ENCODE measurements at places on chromosomes 6 and 20.

DNA sequence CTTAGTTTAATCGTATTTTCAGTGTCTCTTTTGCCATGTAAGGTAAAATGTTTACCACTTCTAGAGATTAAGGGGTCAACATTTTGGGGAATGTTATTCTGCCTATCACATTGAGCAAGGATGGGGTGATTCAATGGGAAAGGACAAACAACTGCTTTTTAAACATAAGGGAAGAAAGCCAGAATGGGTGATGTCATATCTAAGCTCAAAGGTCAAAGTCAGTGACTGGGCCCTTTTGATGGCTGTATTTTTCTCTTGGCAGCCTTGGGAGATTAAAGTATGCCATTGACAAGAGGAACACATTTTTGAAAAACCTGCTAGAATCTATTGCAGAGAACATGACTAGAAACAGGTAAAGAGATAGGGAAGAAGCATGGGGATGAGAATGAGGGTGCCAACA, 477.3 kb upstream of the IRAK1BP1 start:
- DNase-seq: no peak

DNA sequence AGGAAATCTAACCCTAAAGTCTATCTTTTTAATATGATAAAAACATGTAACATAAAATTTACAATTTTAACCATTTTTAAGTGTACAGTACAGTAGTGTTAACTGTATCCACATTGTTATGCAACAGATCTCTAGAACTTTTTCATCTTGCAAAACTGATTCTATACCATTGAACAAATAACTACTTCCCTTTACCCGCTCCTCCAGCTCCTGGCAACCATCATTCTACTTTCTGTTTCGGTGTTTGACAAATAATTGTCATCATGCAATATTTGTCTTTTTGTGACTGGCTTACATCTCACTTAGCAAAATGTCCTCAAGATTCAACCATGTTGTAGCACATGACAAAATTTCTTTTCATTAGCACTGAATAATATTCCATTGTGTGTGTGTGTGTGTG, 203.2 kb downstream of the SIM1 start:
- DNase-seq: no peak

- DNase-seq: no peak
These were observed 156.1 kb downstream of the UBE3D start for GRCh38 chr6:82909551-82909950.

DNA sequence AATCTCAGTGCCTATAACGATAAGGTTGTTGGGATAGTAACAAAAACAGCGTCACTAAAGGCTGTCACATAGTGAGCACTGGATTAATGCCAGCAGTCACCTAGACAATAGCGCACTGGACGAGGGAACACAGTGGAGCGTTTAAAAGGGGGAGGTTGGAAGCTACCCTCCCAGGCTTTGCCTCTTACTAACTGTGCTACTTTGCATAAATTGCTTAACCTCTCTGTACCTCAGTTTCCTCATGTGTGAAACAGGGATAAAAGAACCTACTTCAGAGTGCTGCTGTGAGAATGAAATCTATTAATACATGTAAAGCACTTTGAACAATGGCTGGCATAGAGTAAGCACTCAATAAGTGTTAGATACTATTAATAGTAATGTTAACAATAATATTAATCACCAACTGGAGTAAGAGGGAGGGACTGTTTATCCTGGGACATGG, 10.5 kb downstream of the BCL2L1 start:
- DNase-seq: no peak

DNA sequence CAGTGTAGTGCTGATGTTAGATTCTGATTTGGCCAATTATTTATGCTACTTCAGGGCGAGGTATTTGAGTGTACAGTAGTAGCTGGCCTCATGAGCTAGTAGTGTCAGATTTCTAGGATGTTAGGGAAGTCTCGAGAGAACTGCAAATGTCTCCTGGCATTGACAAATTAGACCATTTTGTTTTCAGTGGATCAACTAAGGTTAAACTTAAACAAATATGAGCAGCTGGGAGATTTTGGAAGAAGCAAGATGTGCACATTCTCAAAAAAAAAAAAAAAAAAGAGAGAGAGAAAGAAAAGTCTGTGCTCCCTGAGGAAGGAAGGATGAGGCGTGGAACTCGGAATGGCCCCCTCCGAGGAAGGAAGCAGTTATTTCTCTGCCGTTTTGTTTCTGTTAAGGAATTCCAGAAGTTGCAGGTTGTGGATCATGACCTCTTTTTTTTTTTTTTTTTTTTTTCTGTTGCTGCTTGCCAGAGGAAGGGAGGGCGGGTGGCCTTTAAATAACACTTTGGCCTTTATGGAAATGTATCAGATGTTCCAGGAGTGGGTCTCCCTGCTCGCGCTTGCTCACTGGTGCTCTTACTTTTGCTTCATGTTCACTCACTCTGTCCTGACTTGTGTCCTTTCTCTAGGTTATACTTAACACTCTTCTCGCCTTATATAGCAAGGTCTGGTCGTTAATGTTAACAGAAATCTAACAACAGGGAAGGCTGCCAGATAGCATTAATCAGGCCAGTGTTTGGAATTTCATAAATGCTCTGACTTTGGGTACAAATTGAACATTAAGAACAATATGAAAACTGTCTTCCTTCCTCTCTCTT, 124.4 kb downstream of the TCP11 start:
- DNase-seq: no peak

GRCh38 chr6:121668259-121668658, 232.8 kb downstream of the GJA1 start:
- DNase-seq: no peak

GRCh38 chr20:17572034-17572638, 2.3 kb downstream of the DSTN start:
- DNase-seq: no peak

GRCh38 chr6:19999319-20000191, 162.4 kb downstream of the ID4 start:
- no peak for DNase-seq

DNA sequence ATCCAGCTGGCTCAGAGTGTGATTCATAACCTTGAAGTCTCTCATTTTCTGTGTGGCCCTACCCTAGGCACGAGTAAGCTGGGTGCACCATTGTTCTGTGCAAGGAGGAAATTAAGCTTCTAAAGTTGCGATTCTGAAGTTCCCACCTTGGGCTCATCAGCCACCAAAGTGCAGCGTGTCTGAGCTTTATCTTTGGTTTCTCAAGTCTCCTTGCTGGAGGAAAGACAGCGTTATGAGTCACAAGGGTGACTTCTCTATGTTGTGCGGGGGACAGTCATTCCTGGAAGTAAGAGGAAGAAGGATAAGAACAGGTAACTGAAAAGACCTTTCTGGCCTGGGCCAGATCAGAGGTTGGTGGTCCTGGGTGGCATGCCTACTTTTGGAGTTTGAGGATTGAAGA, 16.8 kb downstream of the MRAP2 start:
- no peak for DNase-seq

DNA sequence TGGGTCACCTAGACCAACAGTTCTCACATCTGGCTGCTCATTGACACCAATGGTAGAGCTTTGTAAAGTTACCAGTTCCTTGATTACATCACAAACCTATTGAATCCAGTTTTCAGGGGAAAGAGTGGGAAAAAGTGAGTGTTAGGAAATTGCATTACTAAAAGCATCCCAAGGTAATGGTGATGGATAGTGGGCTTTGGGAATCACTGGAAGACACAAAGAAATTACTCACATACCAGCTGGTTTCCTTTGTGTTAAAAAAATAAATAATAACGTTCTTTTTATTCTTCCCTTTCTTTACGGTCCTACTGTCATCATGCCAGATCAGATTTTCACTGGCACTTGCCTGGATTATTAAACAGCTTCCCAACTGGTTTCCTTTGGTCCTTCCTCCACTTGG, 370.7 kb downstream of the RFPL4B start:
- no peak for DNase-seq

- no peak for DNase-seq
These were observed 62.1 kb downstream of the GINS1 start for GRCh38 chr20:25469558-25469957.

GRCh38 chr6:14339711-14340584, 222.4 kb downstream of the CD83 start:
- no peak for DNase-seq

DNA sequence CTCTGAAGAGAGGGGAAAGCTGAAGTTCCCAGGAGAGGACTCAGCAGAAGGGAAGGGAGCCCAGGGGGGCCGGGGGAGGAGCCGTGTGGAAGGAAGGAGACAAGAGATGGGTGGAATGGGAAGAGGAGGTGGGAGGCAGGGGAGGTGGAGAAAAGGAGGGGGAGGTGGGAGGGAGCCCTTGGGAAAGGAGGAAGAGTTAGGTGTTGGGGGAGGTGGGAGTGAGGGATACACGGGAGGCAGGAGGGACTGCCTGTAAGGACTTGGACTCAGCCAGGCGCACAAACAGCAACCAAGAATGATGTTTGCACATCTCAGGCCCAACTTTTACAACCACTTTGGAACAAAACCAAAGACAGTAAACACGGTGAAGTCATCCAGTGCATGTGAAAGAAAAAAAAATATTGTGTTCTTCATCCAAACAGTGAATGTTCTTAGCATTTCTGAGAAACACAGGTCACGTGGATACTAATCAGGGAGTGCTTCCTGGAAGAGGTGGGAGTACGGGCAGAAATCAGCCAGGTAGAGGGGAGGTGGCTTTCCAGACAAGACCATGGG, 17.4 kb upstream of the LSM14B start:
- no peak for DNase-seq

DNA sequence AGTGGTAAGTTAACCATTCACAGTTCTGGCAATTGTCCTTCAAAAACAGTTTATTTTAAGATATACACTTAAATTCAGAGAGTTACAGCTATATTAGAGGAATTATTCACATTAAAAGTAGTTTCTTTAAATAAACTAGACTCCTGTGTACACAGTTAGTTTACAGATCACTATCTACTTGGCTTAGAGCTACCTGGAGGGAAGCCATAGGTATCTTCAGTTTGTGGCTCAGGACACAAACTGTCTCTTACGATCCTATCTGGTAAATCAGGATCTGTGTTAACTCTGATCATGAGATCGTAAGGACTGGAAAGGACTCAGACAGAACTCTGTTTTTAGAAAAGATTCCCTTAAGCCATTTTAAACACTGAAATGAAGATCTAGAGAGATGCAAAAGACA, 160.9 kb downstream of the REV3L start:
- no peak for DNase-seq

DNA sequence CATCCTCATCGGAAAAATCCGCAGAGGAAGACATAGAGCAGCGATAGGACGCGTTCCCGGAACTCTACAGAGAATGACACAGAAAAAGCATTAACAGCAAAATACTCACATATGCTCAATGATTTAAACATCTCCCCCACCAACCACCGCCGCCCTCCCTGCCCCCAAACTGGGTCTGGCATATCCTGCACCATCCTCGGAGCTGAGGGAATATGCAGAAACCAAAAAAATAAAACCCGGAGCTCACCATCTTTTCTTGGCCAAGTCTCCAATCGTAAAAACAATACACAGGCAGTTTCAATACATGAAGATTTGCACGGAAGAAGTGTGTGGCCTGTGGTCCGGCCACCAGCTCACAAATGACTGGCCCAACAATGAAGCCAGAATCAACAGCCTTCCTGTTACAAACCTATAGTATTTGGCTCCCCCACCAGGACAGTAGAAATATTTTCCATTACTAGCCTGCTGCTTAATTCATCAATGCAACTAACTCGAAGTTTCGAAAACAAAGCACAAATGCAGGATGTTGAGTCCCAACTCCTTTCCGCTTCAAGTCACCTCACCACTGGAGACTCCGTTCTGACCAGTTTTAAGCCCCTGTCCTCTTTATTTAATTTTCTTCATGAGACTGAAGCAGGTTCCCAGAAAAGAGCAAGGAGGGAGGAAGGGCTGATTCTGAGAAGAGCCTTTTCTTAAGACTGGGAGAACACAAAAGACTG, 103.2 kb upstream of the BEND6 start:
- no peak for DNase-seq

DNA sequence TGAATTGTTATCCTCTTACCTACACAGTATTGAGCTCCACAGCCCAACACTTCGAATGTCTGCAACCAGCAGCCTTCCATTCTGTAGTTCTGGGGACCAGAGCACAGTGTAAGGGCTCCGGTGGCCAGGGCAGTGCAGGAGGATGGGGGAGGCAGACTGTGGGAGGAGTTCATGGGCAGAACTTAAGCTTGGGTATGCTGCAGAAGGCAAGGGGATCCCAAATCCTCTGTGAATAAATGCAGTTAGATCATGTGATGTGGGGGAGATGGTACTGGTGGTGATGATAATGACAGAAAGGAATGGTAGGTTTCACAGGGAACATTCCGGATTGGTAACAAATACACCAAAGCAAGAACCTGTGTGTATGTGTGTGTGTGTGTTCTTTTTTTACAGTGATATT, 26.5 kb upstream of the CNKSR3 start:
- DNase-seq: no peak

DNA sequence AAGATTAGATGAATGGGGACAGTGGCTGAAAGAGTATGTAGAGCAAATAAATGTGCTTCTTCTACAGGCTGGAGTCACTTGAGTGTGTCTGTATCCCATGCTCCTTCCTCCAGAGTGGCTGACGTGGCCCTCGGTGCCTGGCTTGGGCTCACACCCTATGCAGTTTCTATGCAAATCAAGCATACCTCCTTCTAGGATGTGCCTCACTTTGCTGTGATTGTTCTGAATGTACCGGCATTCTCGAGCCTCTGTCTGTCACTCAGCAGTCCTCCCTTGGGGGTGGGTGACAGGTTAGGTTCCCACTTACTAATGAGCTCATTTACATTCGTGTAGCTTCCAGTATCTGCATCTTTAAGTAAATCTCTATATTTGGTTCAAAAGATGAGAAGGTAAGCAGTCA, 55.1 kb upstream of the HDDC2 start:
- no peak for DNase-seq

DNA sequence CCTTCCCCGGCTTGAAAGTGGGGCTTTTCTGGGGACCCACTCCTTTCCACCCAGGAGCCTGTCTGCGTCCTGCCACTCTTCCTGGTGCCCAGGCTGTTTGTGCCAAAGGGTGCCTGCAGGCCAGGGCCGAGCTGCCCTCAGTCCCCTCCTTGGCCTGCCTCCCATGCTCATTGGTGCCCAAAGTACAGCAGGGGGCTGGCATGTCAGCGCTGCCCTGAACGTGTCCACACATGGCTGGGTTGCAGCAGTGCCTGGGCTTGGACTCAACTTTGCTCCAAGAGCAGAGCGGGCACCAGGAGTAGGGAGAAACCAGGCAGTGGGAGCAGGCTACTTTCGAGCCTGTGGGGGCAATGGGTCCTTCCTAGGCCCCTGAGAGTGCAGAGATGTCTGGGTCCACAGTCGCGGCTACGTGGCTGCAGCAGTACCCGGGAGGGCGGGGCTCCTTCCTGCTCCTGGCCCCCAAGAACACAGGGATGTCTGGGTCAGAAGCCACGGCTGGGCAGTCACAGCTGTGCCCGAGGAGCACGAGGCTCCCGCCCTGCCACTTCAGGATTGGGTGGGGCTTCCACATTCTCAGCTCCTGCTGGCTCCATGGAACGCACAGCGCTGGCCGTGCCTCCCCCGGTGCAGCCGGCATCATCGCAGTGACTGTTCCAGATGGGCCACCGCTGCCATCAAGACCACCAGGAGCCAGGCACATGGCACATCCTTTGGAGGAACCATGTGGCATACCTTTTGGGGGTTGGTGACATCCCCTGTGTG, 50.0 kb upstream of the CLDN20 start:
- no peak for DNase-seq

GRCh38 chr6:2809015-2809414, 32.6 kb downstream of the SERPINB1 start:
- DNase-seq: no peak

GRCh38 chr20:1896484-1897258, 1.5 kb downstream of the SIRPA start:
- DNase-seq: no peak
